Activated CD4-positive, alpha-beta T cell treated with anti-CD3 and anti-CD28 coated beads, Interleukin-2, amount 50 U/mL, for 4 hours (primary cell): ENCODE measurements at places on chromosomes 11 and 22.

DNA sequence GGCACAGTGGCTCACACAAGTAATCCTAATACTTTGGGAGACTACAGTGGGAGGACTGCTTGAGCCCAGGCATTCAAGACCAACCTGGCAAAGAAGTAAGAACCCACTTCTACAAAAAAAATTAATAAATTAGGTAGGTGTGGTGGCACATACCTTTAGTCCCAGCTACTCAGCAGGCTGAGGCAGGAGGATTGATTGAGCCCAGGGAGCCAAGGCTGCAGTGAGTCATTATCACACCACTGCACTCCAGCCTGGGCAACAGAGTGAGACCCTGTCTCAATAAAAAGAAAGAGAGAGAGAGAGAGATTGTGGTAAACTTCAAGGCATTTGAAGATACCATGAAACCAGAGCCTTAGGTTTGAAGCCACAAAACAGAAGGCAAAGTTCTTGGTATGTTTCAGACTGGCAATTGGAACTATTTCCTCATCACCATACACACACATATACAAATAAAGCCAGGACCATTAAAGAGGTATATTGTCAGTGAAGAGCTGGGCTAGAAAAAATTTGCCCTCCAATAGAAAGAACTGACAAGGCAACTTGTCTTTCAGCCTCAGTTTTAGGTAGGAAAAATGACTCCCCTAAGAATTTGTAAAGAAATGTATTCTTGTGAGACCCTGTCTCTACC is 24.6 kb upstream of the B3GNT6 start:
- no peak for DNase-seq

DNA sequence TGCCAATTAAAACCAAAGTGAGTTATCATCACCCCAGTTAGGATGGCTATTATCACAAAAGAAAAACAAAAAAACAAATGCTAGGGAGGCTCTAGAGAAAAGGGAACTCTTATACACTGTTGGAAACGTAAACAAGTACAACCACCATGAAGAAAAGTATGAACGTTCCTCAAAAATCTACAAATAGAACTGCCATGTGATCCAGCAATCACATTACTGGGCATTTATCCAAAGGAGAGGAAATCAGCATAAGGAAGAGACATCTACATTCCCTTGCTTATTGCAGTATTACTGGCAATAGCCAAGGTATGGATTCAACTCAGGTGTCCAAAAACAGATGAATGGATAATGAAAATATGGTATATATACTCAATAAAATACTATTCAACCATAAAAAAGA is 1145.1 kb downstream of the LRRC4C start:
- DNase-seq = no peak

GRCh38 chr11:90585491-90585890 is 362.6 kb upstream of the CHORDC1 start:
- no peak for DNase-seq

DNA sequence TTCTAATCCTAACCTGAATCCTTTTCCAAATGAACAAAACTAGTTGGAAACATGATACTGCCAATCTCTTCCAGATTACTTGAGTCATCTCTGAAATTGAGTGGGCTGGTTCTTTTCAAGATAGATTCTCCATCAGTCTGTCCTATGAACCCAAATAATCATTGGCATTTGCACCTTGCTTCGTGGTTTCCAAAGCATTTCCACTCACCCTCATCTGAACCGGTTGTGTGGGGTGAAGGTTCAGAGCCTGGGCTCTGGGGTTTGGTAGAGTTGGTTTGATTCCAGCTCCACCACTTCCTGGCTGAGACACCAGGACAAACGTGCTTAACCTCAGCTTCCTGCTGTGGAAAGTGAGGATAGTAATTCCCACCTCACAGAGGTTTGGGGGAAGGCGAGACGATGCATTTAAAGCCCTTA is 206.4 kb upstream of the E2F8 start:
- DNase-seq = no peak

DNA sequence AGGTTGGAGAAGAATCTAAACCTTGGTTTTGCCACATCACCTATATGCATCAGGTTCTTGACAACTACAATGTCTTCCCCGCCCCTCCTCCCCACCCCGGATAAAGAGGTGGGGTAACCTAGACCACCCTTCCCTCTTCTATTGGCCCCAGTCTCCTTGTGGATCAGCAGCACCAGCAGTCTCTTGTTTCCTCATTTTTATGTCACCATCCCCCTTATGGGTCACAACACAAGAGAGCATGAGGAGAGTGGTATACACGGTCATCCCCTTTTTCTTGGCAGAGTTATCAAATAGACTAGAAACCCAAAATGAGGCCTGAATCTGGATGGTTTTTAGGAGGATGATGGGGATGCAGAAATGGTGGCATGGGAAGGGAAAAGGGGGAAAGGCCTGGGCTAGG is 1.2 kb downstream of the MS4A4E start:
- DNase-seq = no peak

DNA sequence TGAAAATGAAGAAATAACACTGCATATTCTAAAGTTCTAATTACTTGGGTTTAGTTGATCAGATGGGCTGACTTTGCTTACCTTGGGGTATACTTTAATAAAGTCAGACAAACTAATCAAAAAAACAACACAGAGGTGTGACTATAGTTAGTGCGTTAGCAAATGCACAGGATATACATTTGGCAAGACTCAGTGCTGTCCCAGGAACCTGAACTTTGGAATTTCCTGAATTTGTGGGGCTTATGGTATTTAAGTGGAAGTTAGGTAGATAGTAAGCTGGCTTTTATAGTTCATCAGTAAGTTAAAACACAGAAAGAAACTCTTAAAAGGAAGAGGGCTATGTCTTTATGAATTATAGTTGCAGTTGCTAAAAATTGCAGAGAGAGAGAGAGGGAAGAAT is 302.6 kb upstream of the DDI1 start:
- no peak for DNase-seq

DNA sequence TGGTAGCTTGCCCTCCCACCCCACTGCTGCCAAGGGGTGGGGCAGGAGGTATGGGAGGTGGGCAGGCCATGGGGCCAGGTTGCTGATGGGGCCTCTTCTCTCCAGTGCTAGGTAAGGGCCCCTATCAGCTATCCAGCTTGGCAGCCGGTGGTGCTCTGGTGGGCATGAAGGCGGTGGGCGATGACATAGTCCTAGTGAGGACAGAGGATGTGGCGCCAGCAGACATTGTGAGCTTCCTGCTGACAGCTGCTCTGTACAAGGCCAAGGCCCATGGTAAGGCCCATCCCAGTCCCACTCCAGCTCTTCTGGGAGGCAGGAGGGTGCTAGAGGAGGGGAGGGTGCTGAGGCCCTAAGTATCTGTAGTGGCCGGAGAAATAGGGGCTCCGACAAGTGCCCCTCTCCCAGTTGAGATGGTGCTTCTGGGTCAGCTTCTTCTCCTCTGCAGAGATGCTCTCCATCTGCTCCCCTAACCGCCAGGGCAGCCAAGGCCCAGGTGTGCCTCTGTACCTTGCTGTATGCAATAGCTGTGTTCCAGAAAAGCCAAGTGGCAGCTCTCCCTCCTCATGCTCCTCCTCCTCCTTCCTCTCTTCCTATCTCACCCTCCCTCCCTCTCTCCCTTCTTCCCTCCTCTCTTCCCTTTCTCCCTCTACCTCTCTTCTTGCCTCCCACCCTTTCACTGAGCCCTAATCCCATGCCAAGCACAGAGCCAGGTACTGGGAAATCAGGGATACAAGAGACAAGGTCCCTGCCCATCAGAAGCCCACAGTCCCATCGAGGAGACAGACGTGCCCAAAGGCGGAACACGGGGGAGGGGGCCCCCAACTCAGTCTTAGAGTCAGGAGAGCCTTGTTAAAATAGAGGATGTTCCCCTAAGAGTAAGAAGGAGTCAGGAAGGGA is 55.3 kb downstream of the OTOG start:
- DNase-seq = no peak

- no peak for DNase-seq
Observed at GRCh38 chr11:114479331-114479730, 40.1 kb downstream of the REXO2 start.

DNA sequence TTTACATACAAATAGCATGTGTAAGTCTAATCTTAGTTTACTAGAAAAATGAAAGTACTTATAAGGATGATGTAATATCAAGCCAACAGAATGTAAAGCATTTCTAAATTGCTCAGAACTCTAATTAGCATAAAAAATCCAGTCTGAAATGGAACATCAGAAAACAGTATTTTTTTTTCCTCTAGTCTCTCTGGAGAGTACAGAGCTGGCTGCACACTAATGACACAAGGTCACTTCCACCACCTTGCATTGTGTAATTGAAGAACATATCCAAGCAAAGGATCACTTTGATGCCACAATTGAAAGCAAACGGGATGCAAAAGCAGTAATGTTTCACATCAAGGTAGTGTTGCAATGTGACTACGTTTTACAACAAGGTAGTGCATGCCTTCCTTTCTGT is 548.0 kb upstream of the LUZP2 start:
- DNase-seq = no peak

GRCh38 chr11:66986178-66986545 is 11.1 kb downstream of the C11orf86 start:
- no peak for DNase-seq

GRCh38 chr11:2473361-2474058 is 28.7 kb downstream of the KCNQ1 start:
- no peak for DNase-seq

GRCh38 chr11:15893080-15893492 is 463.3 kb downstream of the SOX6 start:
- no peak for DNase-seq

DNA sequence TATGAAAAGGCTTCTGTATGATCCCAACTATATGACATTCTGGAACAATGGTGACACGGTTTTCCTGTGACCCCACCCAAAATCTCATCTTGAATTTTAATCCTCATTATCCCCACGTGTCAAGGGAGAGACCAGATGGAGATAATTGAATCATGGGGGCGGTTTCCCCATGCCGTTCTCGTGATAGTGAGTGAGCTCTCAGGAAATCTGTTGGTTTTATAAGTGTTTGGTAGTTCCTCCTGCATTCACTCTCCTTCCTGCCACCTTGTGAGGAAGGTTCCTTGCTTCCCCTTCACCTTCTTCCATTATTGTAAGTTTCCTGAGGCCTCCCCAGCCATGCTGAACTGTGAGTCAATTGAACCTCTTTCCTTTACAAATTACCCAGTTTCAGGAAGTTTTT is 53.1 kb upstream of the TSPAN18 start:
- no peak for DNase-seq

DNA sequence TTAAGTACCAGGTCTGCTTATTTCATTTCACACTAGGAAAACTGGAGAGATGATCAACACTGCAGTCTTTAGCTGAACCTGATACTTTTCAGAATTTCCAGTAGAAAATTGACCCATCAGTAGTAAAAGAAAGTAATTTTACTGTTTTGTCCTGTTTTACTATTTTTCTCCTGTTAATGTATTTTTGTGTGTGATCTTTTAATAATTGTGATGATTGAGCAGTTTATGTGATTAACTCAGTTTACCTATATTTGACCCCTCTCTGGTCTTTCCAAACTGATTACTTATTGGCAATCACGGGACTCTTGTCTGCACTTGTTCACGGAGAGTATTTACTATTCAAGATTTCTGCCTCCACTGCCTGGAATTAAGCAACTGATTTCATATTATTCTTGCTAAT is 546 bp upstream of the CYP2R1 start:
- no peak for DNase-seq

GRCh38 chr11:122918734-122919133 is 36.2 kb downstream of the JHY start:
- no peak for DNase-seq

- no peak for DNase-seq
Observed at GRCh38 chr11:124211321-124211720, 28.2 kb downstream of the OR10D3 start.

GRCh38 chr22:19679522-19680101 is 34.7 kb upstream of the SEPTIN5 start:
- DNase-seq = peak; percentile 37

- DNase-seq = no peak
Observed at GRCh38 chr11:86799680-86800075, 664 bp upstream of the PRSS23 start.

GRCh38 chr11:76716268-76716667 is 45.7 kb upstream of the LRRC32 start:
- DNase-seq = no peak

- no peak for DNase-seq
Observed at GRCh38 chr11:120218695-120219033, 7.8 kb downstream of the OAF start.

- DNase-seq = no peak
Observed at GRCh38 chr22:46769706-46770105, 7.3 kb downstream of the TBC1D22A start.

- DNase-seq = no peak
Observed at GRCh38 chr11:19208959-19209546, 7.3 kb upstream of the CSRP3 start.

GRCh38 chr11:119479685-119480275 is 56.8 kb upstream of the THY1 start:
- DNase-seq = no peak

- no peak for DNase-seq
Observed at GRCh38 chr11:14587258-14587657, 56.3 kb upstream of the PDE3B start.

- DNase-seq = no peak
Observed at GRCh38 chr11:77724636-77725035, 87.0 kb upstream of the CLNS1A start.

DNA sequence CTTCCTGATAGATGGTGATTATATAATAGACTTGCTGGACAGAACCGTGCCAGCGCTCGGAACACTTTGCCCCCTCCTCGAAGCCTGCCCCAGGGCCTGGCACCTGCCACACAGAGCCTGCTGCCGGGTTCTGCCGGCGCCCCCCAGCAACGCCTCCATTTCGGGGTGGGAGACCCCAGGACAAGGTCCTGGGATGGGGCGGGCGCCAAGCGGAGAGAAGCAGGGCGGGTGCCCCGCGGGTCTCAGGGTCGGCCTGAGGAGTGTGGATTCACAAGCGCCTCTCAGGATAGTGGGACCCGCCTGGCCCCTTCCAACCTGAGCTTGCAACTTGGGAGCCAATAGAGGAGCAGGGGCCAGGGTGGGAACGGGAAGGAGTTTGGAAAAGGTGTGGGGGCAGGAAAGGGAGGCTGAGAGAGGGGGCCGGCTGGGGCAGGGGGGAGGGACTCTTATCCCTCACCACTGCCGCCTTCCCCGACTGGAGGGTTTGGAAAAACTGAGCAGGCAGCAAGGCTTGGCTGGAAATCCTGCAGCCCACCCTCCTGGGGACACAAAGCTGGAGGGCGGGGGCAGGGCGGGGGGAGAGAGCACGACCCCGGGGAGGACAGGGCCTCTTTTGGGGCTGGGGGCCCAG is 3.3 kb upstream of the BCL9L start:
- DNase-seq = peak; percentile 41

DNA sequence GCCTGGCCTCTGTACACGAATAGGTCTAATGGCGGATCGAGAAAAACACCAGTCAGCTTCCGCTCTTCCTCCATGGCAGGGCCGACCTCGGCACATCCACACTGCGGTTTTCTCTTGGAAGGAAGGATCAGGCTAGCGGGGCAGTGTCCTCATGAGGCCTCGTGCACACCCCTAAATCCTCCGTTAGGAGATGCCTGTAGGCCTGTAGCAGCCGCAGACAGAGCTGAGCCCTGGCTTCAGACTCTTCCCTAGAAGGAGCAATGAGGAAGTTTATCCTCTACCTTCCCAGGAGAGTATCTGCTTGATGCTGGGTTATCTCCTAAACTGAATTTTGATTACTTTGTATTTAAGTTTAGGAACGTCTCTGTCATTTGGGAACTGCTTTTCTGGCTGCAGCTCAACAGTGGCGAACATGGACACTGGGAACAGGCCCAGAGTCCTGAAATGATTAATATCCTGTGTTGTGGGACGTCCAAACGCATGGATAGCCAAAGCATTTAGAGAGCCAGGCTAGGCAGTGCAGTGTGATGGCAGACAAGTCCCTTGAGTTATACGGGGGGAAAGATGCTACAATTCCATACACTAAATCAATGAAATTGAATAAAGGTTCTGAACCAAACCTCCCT is 16.5 kb upstream of the BMAL1 start:
- DNase-seq = no peak

- no peak for DNase-seq
Observed at GRCh38 chr11:11814614-11815452, 26.9 kb upstream of the USP47 start.
